ENCODE measurements at places on chromosomes 7 and 10.
A peak's percentile ranks its signal among the peaks of the same experiment; 100 is the strongest.

- DNase-seq, result peak; percentile 38
These were observed 594 bp upstream of the RP9 start for GRCh38 chr7:33109758-33110238.

GRCh38 chr10:7819121-7819460 is 786 bp downstream of the TAF3 start:
- DNase-seq, result peak; percentile 60

GRCh38 chr10:110710621-110711020 is 66.5 kb downstream of the RBM20 start:
- no peak for DNase-seq

DNA sequence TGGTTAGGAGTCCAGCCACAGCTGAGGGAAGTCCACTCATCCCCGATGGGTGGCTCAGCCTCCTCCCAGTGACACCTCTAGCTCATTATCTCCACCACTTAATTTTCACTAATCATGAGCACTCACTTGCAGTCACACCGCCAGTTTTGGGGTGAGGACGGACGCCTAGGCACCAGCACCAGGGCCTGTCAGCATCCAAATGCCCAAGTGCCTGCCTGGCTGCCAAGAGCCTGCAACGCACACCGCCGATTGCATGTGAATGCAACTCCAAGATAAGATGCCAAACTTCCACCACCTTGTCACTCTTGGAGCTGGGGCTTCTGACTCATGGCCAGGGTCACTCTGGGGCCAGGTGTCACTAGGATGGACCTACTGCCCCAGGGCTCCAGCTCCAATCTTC is 24.4 kb upstream of the SMARCD3 start:
- no peak for DNase-seq

GRCh38 chr7:157397731-157398691 is 61.2 kb downstream of the DNAJB6 start:
- peak; percentile 80 for DNase-seq

DNA sequence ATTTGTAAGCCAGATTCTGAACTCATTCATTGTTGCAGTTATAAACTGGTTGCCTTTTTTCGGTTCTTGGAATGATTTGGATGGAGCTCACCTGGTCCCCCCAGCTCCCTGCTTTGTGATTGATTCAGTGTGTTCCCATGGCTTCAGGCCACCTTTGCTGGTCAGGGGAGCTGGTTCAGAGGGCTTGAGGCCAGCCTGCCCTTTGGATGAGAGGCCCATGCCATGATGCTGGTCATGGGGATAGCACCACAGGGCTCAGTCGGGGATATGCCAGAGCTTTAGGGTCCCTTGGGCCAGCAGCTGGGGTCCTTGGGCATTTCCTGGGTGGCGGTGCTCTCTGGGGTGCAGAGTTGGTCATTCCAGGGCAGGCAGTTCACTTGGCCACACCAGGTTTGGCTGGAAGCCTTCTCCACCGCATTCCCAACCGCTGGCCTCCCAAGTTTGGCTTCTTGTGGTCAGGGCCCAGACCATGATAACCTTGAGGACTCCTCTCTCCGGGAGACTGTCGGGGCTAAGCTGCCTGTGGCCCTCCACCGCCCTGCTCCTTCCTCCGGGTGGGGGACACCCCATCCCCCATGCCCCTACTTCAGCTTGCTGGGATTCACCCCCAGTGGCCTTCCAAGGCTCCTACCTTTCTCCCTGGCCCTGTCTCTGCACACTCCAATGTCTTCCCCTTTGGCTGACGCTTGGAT is 65.1 kb downstream of the MGMT start:
- peak; percentile 13 for DNase-seq

GRCh38 chr7:34162677-34163076 is 257.3 kb downstream of the BMPER start:
- DNase-seq, result no peak

DNA sequence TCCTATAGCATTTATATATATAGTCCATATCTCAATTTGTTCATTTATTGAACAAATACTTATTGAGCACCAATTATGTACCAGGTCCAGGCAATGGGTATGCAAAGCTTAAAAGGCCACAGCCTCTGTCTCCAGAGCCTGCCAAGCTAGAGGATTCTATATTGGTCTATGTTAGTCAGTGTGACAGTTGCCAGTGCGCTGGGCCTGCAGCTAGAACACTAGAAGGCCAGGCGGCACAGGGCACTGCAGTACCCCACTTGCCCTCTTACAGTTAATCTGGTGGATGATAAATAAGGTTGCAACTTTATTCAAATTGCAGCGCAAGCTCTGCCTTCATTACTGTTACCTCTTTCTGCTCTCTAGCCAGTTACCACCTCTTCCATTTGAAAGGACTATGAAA is 68.8 kb downstream of the PPP1R3C start:
- no peak for DNase-seq

GRCh38 chr10:52597189-52597863 is 175.3 kb downstream of the MBL2 start:
- DNase-seq, result peak; percentile 15

DNA sequence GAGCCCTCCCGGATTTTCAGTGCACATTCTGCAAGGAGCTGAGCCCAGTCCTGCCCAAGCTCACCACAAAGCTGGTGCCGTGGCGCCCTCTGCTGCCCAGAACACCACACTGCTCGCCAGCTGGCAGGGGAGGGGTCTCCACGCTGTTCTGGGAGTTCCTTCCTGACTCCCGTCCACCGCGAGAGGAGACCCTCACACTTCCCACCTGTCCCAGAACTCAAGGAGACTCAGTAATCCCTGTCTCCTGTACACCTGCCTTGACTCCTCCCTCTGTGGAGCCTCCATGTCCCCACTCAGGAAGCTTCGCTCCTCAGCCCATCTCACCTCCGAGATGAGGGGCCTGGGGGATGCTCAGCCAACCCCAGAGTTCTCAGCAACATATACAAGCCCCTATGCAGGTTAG is 11.3 kb downstream of the C10orf105 start:
- DNase-seq, result peak; percentile 15

- DNase-seq, result no peak
These were observed 23.6 kb downstream of the MCM10 start for GRCh38 chr10:13184730-13185514.

DNA sequence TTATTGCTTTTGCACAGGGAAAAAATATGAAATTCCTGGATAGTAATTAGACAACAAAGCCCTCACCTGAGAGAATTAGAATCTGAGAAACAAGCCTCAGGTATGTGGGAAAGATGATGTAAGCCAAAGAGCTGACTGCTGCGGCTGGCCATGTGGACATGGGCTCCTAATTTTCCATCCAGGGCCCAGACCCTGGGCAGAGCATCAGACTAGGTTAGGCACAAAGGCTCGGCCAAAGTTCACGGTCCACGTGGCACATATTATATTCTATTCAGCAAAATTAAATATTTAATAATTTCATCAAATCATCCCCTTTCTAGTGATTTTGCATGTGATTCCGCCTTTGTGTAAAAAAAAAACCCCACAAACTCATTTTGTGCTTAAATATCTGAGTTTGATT is 5.1 kb downstream of the CYP3A4 start:
- no peak for DNase-seq

GRCh38 chr10:44752451-44753441 is 158.4 kb upstream of the TMEM72 start:
- DNase-seq, result peak; percentile 96

DNA sequence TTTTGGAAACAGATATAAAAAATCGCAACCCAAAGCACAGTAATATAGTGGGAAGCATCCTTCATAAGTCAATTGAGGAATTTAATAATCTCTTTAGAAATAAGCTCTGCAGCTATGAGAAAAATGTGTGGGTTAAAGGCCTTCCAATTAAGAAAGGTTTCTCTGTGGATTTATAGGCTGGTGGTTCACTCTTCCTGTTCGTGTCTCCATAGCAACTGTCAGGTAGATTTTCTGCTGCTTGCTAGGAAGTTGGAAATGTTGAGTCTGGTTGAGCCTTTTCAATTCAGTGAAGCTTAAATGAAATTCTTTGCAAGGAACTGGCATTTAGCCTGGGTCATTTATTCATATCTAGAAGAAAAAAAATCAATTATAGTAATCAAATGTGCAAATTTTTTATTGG is 652.8 kb upstream of the CELF2 start:
- DNase-seq, result no peak

- no peak for DNase-seq
These were observed 4.7 kb downstream of the MICALL2 start for GRCh38 chr7:1454542-1454941.

DNA sequence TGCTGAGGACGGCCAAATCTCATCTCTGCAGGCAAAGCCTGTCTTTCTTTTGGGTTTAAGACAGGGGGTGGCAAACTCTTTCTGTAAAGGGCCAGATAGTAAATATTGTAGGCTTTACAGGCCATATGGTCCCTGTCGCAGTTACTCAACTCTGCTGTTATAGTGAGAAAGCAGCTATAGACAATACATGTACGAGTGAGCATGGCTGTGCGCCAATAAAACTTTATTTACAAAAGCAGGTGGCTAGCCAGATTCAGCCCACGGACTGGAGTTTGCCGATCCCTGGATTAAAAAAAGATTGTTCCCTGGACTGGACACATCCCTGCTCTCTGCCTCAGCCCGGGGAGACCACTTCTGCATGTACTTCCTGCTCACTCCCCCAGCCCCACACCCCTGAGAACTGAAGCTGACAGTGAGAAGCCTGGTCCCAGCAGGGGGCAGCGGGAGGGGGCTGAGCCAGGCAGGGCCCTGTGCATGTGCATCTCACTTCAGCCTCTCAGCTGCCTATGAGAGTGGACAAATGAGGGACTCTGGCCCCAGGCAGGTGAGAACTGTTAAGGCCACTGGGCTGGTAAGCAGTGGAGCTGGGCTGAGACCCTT is 392.4 kb downstream of the PLXNA4 start:
- DNase-seq, result no peak

DNA sequence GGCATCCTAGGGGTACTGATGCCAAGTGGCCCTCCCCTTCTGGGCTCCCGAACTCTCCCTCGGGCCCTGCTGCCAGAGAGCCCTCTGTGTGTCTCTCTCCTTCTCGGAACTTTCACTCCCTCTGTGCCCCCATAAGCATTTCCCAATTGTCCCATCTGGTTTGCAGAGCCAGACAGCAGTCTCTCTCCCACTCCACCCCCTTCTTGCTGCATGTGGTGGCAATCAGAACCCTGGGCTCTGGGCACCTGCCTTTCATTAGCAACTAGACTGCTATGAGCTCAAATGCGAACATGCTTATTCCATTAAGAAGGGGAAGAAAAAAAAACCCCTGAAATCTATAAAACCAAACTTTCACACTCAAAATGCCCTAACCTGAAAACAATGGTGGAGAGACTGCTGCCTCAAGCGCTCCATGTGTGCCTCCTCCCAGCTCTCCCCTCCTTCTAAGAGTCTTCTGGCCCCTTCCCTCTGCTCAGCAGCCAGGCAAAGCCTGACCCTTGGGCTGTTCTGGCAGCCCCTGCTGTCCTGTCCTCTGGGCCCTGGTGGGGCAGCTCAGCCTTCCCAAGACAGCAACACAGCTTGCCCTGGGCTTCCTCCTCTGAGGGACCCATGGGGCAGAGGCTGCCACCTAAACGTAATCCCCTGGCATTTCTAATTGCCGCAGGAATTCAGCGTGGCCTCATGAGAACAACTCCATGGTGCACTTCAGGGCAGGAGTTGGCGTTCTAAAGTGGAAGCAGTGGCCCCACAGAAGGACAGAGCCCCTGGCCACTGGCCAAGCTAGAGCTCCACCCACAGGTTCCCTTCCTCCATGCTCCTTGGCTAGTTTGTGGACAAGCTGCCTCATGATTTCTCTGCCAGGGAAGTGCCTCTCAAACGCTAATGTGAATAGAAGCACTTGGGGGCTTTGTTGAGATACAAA is 415.4 kb downstream of the PLXNA4 start:
- DNase-seq, result peak; percentile 38

DNA sequence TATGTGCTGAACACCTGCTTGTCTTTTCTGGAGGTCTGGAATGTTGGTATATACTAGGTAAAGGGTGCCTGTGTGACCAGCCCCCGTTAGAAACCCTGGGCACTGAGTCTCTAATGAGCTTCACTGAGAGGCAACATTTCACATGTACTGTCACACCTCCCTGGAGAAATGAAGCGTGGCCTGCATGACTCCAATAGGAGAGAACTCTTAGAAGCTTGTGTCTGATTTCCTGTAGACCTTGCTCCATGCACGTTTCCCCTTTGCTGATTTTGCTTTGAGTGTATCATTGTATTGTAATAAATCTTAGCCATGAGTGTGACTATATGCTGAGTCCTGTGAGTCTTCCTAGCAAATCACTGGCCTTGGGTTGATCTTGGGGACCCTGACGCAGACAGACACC is 82.8 kb downstream of the PPP1R3C start:
- DNase-seq, result no peak

DNA sequence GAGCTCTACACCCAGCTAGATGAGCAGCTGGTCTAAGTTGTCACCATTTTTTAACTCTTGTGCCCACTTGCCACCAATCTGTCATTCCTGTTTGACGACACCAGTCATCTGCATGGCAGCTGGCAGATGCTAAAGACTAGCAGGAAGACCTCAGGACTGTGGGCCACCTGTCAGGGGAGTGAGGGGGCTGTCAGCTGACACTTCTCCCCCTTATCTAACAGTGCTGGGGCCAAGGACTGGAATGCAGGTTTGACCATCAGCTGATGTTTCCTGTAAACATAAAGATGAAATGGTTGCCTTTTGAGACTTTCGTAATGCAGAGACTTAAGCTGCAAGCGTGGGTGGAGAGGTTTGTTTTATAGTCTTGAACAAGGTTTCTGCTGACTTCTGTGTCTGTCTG is 93.5 kb downstream of the WNT2 start:
- no peak for DNase-seq

DNA sequence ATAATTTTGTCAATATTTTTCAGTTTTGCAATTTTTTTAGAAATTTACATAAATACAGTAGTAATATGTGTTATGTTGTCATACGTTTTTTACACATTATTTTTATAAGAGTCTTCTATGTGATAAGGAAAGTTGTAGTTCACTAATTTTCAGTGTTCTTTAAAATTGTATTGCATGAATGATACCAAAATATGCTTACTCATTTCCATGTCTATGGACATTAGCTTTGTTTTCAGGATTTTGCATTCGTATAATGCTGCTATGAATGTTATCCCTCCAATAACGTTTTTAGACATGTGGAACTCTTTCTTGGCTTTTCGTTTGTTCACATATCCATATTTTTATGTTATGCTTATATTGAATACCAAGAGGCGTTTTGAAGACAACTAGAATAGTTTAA is 260.0 kb downstream of the ARL4A start:
- DNase-seq, result no peak
